Activated CD4-positive, CD25-positive, alpha-beta regulatory T cell (primary cell): ENCODE measurements at places on chromosomes 16 and 17.

GRCh38 chr16:61659936-61660335 lies 376.3 kb downstream of the CDH8 start:
- no peak for DNase-seq

DNA sequence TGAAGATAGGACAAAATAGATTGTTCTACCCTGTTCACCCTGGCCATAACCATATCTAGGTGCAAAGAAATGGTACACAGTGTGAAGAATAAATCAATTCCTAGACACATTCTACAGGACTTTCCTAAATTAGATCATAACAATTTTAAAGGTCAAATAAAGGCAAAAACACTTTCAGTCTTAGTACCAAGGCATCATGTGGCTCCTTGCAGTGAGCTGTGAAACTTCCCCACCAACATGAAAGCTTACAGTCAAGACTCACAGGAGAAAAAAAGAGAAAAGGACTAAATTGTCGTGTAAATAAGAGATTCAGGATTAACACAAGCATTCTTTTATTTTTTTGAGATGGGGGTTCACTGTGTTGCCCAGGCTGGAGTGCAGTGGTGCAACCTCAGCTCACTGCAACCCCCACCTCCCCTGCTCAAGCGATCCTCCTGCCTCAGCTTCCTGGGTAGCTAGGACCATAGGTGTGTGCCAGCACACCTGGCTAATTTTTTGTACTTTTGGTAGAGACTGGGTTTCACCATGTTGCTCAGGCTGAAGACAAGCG lies 14.2 kb downstream of the NSMCE1 start:
- no peak for DNase-seq

GRCh38 chr17:47220531-47220999 lies 11.4 kb downstream of the MYL4 start:
- no peak for DNase-seq

DNA sequence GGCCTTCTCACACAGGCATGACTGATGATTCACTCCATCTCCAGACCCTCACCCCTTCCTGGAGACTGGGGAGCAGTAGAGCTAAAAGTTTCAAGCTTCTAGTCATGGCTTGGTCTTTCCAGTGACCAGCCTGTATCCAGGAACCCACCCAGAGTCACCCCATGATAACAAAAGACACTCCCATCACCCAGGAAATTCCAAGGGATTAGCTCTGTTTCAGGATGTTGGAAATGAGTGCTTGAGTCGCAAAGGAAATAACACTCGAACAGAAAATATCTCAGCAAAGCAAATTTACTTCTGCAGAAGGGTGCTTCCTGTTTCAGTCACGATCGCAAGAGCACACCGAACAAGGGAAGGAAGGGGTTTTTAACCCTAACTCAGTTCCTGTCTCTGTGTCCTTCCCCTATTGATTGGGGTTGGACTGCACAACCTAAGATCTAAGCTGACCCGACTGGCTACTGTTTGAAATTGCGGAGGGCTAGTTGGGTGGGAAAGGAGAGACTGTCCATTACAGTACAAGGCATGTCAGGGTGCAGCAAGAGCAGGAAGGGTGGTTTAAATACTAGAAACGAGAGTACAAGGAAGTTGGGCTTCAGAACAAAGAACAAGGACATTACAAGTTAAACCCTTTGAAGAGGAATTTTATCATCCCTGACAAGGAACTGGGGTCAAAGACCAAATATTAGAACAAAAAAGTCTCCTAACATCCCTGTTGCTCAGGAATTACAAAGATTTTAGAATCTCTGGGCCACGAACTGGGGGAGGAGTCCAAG lies 224.4 kb upstream of the CACNG5 start:
- DNase-seq, result no peak

- no peak for DNase-seq
These were observed 665 bp downstream of the PLXDC1 start for GRCh38 chr17:39150795-39151149.

DNA sequence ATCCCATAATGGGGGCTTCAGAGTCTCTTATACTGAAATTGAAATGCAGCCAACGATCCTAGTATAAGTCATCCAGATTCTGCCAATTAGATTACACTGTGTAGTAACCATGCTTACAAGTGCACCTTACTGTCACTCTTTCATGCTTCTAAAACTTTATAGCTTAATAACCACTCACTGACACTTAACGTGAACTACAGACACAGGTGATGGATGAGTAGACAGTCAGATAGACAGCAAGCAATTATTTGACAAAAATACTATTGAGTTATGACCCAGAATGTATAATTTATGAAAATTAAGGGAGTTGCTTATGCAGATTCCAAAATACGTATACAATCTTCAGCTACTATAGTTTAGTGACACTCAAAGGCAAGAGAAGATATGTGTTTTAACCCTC lies 6.3 kb downstream of the CDH8 start:
- DNase-seq, result no peak
